Stimulated activated CD4-positive, alpha-beta T cell treated with anti-CD3 and anti-CD28 coated beads, Interleukin-15, amount 100 ng/mL, for 48 hours (primary cell): ENCODE measurements at places on chromosomes 3 and 15.

DNA sequence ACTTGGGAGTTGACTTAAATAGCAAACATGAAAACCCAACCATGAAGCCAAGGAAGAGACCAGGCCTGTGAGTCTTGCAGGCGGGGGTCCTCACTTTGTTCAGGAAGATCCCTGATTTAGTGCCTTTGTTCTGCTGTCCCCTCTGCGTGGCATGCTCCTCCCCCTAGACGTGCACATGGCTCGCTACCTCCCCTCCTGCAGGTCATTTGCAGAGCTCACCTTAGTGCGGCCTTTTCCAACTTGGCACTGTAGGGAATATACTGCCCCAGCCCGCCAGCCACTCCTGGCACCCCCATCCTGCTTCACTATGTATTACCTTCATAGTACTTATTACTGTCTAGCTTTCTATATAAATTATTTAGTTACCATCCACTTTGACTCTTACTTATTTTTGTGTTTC is 18.3 kb downstream of the GXYLT2 start:
- DNase-seq: no peak

DNA sequence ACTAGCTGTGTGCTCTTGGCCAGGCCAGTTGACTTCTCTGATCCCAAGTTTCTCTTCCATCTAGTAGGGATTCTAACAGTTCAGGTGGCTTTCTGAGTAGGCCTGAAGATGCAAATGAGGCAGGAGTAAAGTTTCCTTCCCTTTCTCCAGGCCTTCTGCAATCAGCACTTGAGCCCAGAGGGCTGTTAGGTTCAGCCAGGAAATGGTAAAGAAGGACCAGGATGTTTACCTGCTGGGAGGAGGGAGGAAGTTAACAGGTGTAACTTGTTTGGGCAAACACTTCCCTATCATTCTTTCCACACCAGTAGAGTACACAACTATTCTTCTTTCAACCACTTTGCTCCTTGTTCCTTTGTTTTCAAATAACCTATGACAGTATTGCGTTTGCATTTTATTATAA is 13.3 kb upstream of the TNFSF10 start:
- no peak for DNase-seq

DNA sequence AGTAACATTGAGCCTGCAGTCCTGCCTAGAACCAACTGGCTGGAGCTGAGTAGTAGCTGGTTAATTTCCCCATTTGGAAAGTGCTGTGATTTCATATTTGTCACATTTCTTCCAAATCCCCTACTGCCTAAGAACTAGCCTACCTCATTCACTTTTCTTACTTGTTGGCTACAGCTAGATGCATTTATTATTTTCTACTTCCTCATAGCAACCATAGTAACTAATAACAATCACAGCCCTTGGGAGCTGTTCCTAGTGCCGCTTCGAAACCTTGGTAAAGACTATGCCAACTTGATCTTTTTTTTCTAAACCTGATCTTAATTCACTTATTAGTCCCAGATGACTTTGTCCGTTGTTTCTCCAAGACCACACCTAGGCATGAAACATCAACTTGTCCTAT is 240.3 kb downstream of the FGF12 start:
- no peak for DNase-seq

- no peak for DNase-seq
Measured at GRCh38 chr3:47070770-47071169, 91.3 kb downstream of the NBEAL2 start.

DNA sequence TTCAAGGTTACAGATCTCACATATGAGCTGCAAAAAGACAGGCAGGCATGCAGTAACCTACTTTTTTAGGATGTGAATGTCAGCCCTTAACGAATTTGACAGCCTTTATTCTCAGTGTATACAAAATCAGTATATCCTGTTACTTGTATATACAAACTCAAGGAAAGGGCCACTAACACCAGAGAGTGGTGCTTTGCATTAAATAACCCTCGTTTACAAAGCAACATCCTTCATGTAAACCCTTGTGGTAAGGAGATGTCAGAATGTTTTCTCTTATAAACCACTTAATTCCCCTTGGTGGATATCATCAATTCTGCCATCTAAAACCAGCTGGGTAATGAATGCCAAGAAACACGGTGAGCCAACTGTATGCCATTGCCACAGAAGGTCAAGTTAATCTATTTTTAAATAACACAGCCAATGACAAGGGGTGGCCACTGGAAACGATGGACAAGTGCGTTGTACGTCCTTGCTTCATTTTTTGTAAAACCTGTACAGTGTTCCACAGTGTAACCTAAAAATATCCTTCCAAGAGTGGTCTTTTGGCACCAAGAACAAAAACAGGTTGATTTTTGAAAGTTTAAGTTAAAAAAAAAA is 7.5 kb downstream of the MAGI1 start:
- DNase-seq: no peak

DNA sequence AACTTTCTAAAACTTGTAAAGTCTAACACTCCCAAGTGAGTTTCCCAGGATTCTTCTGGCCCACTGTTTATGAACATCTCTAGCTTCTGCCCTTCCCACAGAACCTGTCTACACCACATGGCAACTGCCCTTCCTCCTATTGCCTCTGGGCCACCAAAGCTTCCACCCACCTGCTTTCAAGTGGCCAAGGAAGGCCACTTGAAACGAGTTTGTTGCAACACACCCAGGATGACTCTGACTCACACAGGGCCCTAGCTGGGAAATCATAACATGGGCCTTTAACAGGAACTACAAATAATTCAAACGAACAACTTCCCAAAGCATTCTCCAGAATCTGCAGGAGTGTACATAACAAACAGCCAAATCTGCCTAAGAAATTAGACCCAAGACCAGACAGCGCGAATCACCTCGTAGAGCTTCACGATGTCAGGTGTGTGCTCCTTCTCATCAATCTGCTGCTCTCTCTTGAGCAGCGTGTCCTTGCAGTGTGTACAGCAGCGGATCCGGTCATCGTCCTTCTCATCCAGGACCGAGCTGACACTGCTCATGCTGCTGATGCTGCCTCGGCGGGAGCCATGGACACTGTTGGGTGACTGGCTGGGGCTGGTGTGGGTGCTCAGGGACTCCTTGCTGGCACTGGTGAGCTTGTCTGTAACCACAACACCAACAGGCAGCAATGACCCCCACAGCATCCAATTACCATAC is 16.8 kb downstream of the RBSN start:
- no peak for DNase-seq

GRCh38 chr15:33179874-33180273 is 14.6 kb downstream of the FMN1 start:
- no peak for DNase-seq

- no peak for DNase-seq
Measured at GRCh38 chr15:40844696-40845030, 815 bp downstream of the SPINT1 start.

DNA sequence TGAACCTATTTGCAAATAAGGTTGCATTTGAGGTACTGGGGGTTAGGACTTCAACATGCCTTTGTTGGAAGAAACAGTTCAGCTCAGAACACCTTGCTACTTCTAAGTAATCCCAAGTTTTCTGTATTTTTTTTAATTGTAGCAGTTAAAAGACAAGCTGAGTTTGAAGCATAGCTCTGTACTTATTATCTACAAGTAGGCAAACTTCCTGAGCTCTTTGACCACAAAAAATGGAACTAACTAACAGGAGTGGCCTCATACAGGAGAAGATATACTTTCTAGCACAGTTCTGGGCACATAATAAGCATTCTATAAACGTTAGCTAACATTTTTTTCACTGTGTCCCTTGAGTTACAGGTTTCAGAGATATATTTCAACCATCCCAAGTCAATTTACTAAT is 159.2 kb downstream of the CHST2 start:
- DNase-seq: no peak

DNA sequence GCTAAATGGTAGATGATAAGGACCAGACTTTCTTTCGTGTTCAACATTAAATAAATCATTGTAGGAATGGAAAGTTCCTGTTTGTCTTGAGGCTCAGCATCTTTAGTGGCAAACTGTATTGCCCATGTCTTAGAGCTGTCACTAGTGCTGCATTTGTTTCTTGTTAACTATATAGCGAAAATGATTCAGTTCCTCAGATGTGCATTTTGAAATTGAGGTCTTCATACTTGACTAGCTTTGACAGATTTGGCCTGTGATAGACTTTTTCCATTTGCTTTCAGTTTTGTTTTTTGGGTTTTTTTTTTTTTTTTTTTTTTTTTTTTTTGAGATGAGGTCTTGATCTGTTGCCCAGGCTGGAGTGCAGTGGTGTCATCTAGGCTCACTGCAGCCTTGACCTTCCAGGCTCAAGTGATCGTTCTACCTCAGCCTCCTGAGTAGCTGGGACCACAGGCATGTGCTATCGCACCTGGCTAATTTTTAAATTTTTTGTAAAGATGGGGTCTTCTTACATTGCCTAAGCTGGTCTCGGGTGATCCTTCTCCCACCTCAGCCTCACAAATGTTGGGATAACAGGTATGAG is 9.5 kb upstream of the RPLP1 start:
- DNase-seq: no peak

GRCh38 chr3:7871003-7871560 is 630.5 kb upstream of the LMCD1 start:
- DNase-seq: no peak

- DNase-seq: no peak
Measured at GRCh38 chr3:15290736-15291135, 41.6 kb downstream of the SH3BP5 start.

- no peak for DNase-seq
Measured at GRCh38 chr15:82568986-82569385, 28.7 kb upstream of the RPS17 start.

DNA sequence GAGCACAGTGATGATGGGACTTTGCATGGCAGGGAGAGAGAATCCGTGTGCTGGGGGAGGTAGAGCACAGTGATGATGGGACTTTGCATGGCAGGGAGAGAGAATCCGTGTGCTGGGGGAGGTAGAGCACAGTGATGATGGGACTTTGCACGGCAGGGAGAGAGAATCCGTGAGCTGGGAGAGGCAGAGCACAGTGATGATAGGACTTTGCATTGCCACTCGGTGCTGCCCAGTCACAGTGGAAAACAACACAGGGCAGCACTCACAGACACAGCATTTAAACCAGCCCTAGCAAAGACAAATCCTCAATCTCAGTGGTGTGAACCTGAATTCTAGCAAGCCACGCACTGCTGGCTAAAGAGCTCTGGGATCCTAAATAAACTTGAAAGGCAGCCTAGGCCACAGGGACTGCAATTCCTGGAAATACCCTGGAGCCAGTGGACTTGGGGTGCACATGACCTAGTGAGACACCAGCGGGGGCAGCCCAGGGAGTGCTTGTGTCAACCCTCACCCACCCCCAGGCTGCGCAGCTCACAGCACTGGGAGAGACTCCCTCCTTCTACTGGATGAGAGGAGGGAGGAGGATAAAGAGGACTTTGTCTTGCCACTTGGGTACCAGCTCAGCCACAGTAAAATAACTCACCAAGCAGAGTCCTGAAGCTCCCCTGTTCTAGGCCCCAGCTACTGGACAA is 23.4 kb upstream of the TNK2 start:
- DNase-seq: no peak

DNA sequence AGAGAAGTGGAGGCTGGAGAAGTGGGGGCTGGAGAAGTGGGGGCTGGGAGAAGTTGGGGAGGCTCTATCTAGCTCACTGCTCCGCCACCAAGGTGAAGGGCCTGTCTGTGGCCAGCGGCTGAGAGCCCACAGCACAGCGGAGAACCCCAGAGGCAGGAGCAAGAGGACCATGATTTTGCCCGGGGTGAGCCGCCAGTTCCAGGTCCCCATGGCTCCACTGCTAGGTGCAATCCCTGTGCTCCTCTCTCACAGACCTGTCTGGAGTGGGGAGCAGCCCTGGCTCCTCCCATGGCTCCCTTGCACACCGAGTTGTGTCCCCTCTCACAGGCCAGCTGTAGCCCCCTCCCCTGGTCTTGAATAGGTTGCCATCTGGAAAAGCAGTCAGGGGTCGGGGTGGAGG is 4.7 kb upstream of the NRROS start:
- DNase-seq: no peak

DNA sequence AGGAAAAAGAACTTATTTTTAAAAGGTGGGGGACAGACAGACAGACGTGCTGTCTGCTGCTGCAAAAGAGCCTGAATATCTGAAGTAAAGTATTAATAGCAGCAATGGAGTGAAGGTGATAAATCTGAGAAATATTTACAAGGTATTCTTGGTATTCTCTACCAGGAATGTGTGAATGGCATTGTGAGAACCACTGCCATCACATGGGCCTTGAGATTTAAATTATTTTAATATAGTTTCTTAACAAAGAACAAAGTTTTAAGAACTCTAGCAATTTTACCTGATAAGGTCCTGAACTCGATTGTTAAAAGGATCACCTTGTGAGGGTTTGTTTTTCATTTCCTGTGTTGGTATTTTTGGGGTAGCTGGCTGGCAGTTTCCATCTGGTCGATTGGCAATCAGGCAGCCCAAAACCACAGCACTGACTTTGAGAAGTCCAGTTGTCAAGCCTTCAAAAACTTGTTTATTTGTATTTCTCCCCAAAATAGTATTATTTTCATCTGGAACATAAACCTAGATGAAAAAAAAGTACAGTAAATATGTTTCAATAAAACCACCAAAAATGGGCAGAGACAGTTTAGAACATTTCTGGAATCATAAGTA is 97.3 kb downstream of the ISL2 start:
- no peak for DNase-seq

GRCh38 chr15:38374556-38374955 is 79.4 kb upstream of the FAM98B start:
- no peak for DNase-seq

DNA sequence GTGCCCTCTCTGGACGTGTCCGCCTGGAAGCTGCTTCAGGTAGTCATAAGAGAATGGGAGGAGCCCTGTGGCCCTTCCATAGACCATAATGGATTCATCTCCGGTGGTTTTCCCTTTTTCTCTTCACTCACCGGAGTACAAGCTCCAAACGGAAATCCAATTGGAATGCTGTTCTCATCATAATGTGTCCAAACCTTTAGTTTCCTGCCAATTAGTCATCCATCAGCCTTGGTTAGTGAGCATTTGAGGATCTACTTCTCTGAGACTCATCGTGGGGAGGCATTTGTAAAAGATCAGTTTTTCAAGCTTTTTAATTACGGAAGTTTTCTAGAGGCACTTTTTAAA is 34.9 kb downstream of the ABHD2 start:
- no peak for DNase-seq

DNA sequence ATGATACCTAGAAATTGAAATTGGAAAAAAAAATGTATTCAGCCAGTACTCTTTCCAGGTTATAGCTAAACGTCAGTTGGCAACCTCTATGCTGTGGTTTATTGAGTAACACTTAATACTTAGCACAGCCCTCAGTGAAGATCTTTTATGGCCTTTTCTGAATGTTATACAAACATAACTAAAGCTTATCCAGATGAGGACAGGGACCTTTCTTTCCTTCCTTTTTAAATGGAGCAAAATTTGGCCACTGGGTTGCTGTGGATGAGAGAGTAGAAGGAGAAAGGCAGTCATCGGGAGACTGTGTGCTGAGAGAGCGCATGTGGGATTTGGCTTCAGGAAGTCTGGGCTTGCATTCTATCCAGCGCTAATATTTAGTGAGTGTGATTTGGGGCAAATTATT is 36.1 kb downstream of the IGF1R start:
- no peak for DNase-seq
